A549 treated with DMSO at 1 μM for 4 hours (cell line): ENCODE measurements at places on chromosomes 11 and 22. TPM values are rescaled to one million over a fixed set of nuclear protein-coding genes. Genes with fewer than 3 reads are reported as not detected.

Gene NECTIN1
- 9.9 to 12.1 TPM (median 9.9 TPM) in 5 replicates for total RNA-seq

Gene VWA5A
- 0.20 to 0.37 TPM (median 0.29 TPM) in 5 replicates for total RNA-seq

Gene OR4S2
- total RNA-seq = not detected in 5 replicates

Gene PHLDA2
- 108 to 163 TPM (median 129 TPM) in 5 replicates for total RNA-seq

Gene TIGD3
- 0.65 to 1.00 TPM (median 0.86 TPM) in 5 replicates for total RNA-seq
